Hair follicular keratinocyte (primary cell): ENCODE measurements at places on chromosomes 6 and 20. TPM values are rescaled to one million over a fixed set of nuclear protein-coding genes. Genes with fewer than 3 reads are reported as not detected.

Gene XKR7
- total RNA-seq: not detected in 2 replicates

Gene PCMT1
- total RNA-seq: 152 and 165 TPM in 2 replicates

Gene MRAP2
- total RNA-seq: 0.08 and 0.19 TPM in 2 replicates

Gene TFAP2A
- total RNA-seq: 28.4 and 29.2 TPM in 2 replicates

Gene MBOAT1
- total RNA-seq: 7.6 and 8.4 TPM in 2 replicates

Gene HMGCLL1
- total RNA-seq: 0.39 and 0.65 TPM in 2 replicates

Gene MMP24
- under 0.01 TPM in 1 of 2 replicates, not detected in the other for total RNA-seq

Gene RWDD2A
- total RNA-seq: 0.72 and 1.8 TPM in 2 replicates
